ENCODE measurements at places on chromosomes 3 and 15.

- no peak for DNase-seq
Measured at GRCh38 chr3:189071446-189071845, 100.3 kb upstream of the TPRG1 start.

DNA sequence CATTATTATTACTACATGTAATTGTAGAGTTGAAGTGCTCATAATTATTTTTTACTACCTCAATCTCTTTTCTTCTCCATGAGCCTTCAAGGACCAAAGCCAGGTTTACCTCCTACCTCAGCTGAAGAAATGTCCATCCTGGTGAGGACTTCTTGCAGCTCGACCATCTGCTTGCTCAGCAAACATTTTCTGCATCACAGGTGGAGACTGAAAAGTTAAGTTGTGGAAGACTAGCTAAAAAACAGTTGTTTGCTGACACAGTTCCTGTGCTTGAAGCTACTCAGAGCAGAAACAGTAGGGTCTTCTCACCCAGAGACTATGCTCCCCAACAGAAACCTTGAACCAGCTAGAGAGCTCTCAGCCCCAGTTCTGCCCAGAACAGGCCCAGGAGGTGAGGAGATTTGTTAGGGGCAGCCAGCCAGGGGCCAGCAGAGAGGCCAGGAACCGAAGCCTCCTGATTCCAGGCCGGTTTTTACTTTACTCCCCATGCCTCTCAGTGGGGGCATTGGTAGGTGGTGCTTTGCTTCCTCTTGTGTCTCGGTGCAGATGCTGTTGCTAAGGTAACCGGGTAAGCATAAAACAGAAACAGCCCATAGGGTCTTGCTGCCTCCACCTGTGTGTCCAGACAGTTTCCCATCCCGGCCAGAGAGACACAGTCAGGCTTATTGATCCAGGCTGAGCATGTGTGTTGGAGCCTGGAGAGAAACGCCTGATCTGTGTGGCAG is 54.9 kb downstream of the CCNL1 start:
- no peak for DNase-seq

DNA sequence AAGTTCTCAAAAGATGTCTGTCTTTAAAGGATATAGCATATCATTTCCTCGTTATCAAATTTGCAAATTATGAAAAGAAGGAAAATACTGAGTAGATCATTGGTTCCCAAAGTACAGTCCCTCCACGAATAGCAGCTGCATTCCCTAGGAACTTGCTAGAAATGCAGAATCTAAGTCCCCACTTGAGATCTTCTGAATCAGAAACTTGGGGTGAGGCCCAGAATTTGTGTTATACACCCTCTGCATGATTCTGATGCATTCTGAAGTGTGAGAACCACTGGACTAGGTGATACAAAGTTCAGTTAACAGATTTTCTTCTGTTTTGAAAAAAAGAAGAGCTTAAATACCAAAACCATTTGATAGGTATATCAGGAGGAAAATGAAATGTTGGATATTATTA is 77.1 kb downstream of the SLC25A26 start:
- DNase-seq: peak; percentile 26

GRCh38 chr15:57223345-57223744 is 153.0 kb upstream of the CGNL1 start:
- no peak for DNase-seq

- no peak for DNase-seq
Measured at GRCh38 chr3:31978553-31978952, 2.5 kb downstream of the OSBPL10 start.

- no peak for DNase-seq
Measured at GRCh38 chr3:26307787-26308186, 314.8 kb upstream of the LRRC3B start.

GRCh38 chr3:110178965-110179364 is 841.6 kb upstream of the DPPA4 start:
- no peak for DNase-seq

DNA sequence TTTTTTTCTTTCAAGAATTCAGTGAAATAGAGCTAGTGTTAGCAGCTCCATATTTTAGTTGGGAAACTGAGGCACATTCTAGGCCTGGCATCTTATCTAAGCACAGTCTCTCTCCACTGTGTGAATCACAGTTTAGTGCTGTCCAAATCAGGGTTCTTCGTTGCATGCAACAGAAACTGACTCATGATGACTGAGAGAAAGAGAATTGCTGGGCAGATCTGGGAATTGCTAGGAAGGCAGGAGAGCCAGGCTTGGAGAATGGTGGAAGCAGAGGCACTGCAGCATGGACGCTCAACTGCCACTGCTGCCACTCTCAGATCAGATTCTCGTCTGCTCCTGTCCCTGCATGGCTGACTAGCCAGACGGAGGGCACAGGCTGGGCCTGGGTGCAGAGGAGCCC is 40.7 kb upstream of the CHST2 start:
- DNase-seq: peak; percentile 78

DNA sequence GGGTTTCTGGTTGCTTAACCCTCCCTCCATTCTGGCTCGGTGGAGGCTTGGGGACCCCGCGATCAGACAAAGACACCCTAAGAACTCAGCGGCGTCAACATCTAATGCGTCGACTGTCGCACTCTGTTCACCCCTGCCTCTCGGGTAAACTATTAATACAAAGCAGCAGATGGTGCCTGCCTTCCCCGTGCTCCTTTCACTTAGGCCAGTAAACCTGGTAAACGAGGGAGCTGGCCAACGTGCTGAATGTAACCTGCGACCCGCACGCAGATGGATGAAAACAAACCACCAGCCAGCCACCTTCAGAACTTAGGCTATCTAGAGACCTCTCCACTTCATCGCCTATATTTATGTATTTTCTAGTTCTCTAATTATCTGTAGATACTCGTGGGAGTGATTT is 848 bp upstream of the CADPS start:
- peak; percentile 24 for DNase-seq

- no peak for DNase-seq
Measured at GRCh38 chr15:52213206-52213605, 22.0 kb upstream of the GNB5 start.

- DNase-seq: no peak
Measured at GRCh38 chr3:126836220-126836860, 132.3 kb downstream of the CHCHD6 start.

DNA sequence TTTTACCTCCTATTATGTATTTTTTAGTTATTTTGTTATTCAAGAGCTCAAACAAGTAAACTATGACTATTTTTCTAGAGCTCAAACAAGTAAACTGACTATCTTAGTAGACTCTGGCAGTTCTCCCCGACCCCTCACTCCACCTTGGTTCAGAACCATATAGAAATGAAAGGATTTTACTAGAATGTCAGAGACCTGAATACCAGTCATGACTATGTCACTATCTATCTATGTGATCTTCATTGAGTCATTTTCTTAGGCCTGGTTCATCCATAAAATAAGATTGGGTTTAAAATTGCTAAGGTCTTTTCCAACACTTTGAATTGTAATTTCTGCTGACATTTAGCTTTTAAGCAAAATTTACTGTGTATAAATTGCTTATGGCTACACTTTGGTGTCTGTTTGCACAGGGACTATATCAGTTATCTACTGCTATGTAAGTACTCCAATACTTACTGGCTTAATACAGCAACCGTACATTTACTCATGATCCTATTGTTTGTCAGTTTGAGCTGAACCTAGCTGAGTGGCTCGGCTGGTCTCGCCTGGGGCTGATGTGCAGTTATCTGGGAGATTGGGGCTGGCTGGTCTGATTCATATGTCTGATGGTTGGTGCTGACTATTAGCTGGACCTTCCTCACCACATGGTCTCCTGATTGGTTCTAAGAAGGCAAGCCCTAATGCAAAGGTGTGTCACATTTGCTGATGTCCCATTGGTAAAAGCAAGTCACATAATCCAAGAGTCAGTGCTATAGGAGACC is 37.0 kb downstream of the RASA2 start:
- DNase-seq: no peak

DNA sequence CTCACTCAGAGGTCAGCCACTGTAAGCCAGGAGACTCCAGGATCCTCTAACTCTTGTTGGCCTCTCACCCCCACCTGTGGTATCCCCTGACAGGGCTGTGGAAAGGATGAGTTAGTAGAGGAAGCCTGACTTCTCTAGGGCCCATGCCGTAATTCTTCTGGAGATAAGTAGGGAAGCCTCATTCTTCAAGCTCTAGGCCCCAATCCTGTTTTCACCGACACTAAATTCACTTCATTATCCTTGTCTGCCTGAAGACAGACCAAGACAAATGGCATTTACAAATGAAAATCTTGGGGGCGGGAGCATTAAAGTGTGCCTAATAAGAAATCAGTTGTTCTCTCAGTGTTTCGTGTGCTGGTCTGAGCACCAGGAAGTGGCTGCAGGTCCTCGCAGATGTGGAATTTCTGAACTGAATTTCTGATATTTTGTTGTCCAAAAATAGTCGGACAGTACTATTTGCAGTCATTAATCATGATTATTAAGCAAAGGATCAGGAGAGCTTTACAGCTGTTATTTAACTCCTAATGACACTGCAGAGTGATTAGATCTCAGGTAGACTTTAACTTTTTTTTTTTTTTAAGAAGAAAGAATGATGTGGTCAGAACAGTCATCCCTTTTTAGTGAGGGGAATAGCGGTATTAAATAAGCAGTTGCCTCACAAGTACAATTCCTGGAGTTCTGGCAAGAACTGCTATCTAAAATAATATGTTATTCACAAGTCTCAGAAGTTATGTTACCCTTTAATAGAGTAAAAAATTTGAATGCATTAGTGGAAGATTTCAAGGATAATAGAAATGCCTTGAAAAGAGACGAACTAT is 58.4 kb downstream of the RBMS3 start:
- DNase-seq: no peak

DNA sequence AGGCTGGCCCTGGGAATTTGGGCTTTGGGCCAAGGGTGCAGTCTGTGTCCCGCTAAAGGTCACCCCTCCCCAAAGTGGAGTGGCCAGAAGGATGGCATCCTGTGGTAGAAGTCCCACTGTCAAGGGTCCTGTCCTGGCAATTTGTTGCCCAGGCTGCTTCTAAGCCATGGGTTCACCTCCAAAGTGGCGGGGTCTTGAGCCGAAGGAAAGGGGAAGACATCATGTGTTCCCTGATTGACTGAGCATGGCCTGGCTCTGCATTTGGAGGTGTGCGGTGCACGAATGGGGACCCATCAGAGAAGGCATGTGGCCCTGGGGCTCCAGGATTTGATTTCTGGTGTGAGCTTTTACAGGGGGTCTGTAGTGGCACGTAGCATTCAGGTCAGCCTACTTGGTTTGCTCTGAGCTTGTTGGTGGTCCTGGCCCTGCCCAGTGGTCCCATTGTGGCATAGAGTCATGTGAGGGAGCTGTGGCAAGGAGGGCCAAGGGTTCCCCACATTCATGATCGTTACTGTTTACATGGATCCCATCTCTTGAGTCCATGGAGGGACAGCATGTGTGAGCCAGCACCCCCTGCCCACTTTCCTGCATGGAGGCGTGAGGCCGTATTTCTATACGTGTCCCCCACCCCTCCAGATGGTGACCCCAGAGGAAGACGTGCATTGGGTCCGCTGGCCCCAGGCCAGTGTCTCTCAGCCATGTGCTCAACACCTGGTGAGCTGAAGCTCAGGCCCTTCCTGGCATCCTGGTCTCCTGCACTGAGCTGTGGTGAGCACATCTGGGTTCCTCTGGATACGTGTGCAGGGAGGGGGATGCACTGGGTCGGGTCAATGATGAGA is 225.1 kb downstream of the SNRPN start:
- DNase-seq: no peak

DNA sequence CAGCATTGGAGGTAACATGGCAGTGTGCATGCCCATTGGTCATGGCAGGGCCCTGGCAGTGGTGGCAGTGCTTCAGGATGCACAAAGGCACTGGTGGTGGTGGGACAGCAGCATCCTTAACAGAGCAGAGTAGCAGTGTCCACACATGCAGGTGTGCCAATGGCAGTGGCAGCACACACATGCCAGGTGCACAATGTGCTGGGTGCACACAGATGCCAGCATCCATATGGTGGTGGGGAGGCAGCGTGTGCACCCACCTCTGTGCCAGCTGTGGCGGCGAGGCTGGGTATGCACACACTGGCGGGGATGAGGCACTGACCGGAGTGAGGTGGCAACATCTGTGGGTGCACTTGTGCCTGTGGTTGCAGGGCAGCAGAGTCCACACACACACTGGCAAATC is 150.6 kb downstream of the SI start:
- no peak for DNase-seq

GRCh38 chr3:27468283-27468886 is 15.8 kb downstream of the SLC4A7 start:
- no peak for DNase-seq

DNA sequence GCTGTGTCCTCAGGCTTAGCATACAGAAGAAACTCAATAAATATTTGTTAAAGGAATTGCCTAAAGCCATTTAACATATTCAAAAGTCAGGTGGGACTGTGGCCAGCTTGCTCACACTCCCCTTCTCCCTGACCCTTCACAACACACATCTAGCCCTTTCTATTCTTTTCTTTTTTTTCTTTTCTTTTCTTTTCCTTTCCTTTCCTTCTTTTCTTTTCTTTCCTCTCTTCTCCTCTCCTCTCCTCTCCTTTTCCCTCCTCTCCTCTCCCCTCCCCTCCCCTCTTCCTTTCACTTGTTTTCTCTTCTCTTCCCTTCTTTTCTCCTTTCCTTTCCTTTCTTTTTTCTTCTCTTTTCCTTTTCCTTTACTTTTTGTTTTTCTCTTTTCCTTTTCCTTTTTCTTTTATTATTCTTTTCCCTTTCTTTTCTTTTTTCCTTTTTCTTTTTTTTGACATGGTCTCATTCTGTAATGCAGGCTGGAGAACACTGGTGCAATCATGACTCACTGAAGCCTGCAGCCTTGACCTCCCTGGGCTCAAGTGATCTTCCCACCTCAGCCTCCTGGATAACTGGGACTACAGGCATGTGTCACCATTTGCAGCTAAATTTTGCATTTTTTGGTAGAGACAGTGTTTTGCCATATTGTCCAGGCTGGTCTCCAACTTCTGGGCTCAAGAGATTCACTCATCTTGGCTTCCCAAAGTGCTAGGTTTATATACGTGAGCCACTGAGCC is 377.8 kb downstream of the GRM7 start:
- no peak for DNase-seq

Data from AG08396 (cell line).